Stimulated activated CD4-positive, alpha-beta T cell treated with anti-CD3 and anti-CD28 coated beads, TNF-alpha, amount 100 ng/mL, for 24 hours (primary cell): ENCODE measurements at places on chromosomes 6 and 20.

GRCh38 chr20:50886184-50886790, 45.0 kb downstream of the ADNP start:
- no peak for DNase-seq

GRCh38 chr6:55679503-55679902, 100.5 kb upstream of the HMGCLL1 start:
- DNase-seq, result no peak

GRCh38 chr20:57611586-57612311, 8.5 kb downstream of the ZBP1 start:
- no peak for DNase-seq

- DNase-seq, result no peak
Observed at GRCh38 chr6:108767418-108768165, 80.6 kb upstream of the ARMC2 start.

DNA sequence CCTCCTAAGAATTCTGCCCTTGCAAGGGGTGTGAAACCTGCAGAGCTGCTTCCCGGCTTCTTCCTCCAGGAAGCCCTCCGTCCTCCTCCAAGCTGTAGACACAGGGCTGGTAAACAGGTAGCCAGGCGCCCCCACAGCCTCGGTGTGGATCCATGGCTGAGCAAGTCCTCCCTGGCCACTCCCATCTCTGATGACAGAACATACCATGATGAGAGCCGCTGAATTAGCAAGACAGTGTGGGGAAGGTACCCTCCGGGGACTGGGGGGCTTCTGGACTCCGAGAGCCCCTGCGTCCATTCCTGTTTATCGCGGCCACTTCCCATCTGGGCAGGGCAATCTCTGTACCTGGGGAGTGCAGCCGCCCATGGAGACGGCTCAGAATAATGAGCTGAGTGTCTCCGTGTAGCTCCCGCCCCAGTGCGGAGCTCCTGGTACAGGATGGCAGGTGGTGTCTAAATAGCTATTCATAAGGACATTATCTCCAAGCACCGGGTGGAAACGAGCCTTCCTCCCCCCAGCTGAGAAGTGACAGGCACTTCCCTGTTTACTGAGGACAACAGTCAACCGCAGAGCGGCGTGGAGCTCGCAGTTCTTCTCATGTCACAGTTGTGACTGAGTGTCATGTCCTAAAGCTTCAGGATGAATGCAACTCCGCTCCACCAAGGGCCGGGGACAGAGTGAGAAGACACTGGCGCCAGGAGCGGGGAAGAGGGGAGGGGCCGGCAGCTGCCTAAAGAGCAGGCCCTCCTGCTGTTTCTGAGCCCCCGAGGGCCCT, 22.7 kb upstream of the NTSR1 start:
- DNase-seq, result no peak

- DNase-seq, result no peak
Observed at GRCh38 chr20:40197691-40198090, 491.3 kb downstream of the MAFB start.

GRCh38 chr6:21922086-21922485, 328.5 kb downstream of the SOX4 start:
- no peak for DNase-seq

GRCh38 chr6:27138406-27138805, 109.1 kb upstream of the PRSS16 start:
- no peak for DNase-seq
